ENCODE measurements at places on chromosomes 2 and 18. TPM values are rescaled to one million over a fixed set of nuclear protein-coding genes. Genes with fewer than 3 reads are reported as not detected.

GRCh38 chr2:85839461-85839860, 49.3 kb downstream of the ST3GAL5 start:
- no peaks in the 10 kb centered on the region for H3K27me3 ChIP-seq
- H3K36me3 ChIP-seq: no peaks in the 10 kb centered on the region

DNA sequence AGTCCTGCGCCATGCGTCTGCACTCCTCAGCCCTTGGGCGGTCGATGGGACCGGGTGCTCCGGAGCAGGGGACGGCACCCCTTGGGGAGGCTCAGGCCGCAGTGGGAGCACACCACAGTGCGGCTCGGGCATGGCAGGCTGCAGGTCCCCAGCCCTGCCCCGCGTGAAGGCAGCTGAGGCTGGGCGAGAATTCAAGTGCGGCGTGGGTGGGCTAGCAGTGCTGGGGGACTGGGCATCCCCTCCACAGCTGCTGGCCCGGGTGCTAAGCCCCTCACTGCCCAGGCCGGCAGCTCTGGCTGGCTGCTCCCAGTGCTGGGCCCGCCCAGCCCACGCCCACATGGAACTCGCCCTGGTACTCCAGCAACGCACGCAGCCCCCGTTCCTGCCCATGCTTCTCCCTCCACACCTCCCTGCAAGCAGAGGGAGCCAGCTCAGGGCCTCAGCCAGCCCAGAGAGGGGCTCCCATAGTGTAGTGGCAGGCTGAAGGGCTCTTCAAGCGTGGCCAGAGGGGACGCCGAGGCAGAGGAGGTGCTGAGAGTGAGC, 198.3 kb upstream of the CNTNAP5 start:
- H3K36me3 ChIP-seq: no peaks in the 10 kb centered on the region
- no peak overlapping the region for H3K27ac ChIP-seq
- no peaks in the 10 kb centered on the region for H3K4me1 ChIP-seq
- no peaks in the 10 kb centered on the region for H3K27me3 ChIP-seq
- DNase-seq: no peak
- H3K4me3 ChIP-seq: no peak overlapping the region

DNA sequence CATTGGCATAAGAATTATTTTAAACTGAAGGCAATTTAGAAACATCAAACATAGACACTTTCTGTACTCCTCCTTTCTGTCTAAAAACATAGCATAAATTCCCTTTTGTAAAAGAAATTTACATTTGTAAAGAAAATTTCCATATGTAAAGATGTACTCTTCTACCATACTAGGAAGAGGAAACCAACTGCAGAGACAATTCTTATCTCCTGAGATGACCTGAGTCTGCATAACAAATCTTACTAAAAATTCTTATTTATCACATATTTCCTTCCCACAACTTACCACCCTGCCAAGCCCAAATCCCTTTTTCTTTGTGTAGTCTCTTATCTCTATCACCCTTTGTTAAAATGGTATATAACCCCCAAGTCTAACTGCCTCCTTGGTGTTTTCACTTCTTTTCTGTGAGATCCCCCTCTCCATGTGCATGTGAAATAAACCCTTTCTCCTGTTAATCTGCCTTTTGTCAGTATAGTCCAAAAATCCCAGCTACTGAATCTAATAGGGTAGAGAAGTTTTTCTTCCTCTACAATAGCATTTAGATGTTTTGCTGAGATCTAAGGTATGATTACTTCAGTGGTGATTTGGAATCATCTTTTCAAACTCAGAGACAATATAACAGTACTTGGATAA, 81.0 kb downstream of the CHN1 start:
- no peak for DNase-seq
- H3K4me3 ChIP-seq: no peak overlapping the region
- no peaks in the 10 kb centered on the region for H3K4me1 ChIP-seq
- no peak overlapping the region for H3K27ac ChIP-seq
- no peaks in the 10 kb centered on the region for H3K27me3 ChIP-seq
- H3K36me3 ChIP-seq: no peaks in the 10 kb centered on the region

- H3K27ac ChIP-seq: no peak overlapping the region
- H3K4me3 ChIP-seq: no peak overlapping the region
- no peak for DNase-seq
Observed at GRCh38 chr18:28684746-28685355, 507.9 kb upstream of the CDH2 start.

- H3K27ac ChIP-seq: no peak overlapping the region
- H3K4me1 ChIP-seq: no peaks in the 10 kb centered on the region
- no peak for DNase-seq
- H3K36me3 ChIP-seq: no peaks in the 10 kb centered on the region
- H3K27me3 ChIP-seq: no peaks in the 10 kb centered on the region
- no peak overlapping the region for H3K4me3 ChIP-seq
Observed at GRCh38 chr18:37385846-37386778, 179.5 kb downstream of the CELF4 start.

DNA sequence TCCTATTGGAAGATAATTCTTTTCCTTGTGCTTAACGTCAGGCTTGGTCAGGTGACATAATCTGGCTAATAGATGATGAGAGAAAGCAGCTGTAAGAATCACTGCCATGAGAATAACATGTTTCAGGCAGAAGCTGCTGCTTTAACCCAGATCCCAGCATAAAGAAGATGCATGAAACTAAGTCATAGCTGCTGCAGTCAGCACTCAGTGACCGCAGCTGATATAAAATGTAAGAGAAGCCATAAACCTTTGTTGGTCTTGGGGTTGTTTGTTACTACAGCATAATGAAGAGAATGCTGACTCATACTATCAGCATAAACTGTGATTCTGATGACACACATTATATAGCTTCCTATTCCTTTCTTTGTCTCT, 274.3 kb upstream of the TRIB2 start:
- no peak overlapping the region for H3K4me3 ChIP-seq
- H3K27ac ChIP-seq: no peak overlapping the region
- peaks cover 11% of the 10 kb centered on the region for H3K4me1 ChIP-seq

DNA sequence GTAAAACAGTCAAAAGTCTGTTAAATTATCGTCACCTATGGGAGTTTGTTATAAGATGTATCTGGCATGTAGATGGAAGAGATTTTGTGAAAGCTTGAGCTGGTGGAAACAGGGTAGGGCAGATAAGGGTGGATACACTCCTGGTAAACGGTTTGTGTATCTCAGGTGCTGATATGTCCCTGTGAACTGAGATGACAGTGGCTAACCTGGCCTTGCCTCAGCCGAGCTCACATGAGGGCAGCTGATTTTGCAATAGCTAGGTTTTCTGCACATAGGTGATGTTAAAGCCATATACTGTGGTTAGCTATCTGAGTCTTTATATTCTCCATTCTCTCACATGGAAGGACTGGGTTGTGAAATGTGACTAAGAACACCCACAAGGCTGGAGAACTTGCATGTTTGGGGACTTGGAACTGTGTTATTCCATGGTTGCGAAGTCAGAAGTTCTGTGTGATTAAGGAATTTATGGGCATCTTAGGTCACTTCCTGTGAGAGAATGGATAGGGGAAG, 205.1 kb downstream of the TPGS2 start:
- no peak overlapping the region for H3K27ac ChIP-seq
- no peaks in the 10 kb centered on the region for H3K27me3 ChIP-seq
- no peaks in the 10 kb centered on the region for H3K4me1 ChIP-seq
- H3K4me3 ChIP-seq: no peak overlapping the region

DNA sequence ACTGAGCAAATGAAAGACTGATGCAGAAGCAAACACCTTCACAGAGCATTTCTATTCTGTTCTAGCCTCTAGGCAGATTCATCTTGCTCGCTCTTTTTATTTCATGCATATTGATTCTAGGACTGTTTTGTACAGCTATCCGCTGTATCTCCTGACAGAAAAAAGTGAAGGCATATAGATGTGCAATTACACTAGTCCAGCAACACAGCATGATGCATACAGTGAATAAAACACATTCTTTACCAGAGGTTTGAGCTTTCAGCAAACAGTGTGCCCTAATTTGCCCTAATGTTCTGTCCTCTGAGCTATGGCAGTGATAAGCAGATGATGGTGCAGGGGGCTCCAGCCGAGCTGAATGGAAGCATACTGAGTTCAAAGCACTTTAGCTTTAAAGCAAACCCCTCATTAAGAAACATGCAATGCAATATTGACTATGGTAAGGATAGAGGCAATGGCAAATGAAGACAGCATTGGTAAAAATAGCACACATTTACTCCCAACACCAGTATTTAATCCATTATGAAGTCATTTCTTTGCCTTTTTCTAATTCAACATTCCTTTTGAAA, 141.2 kb upstream of the RGPD4 start:
- no peaks in the 10 kb centered on the region for H3K4me1 ChIP-seq
- H3K27me3 ChIP-seq: no peaks in the 10 kb centered on the region
- no peak overlapping the region for H3K4me3 ChIP-seq
- no peak overlapping the region for H3K27ac ChIP-seq
- DNase-seq: no peak

- no peaks in the 10 kb centered on the region for H3K36me3 ChIP-seq
- H3K27ac ChIP-seq: no peak overlapping the region
- H3K4me3 ChIP-seq: no peak overlapping the region
- no peak for DNase-seq
- no peaks in the 10 kb centered on the region for H3K4me1 ChIP-seq
Observed at GRCh38 chr18:75612456-75612855, 185.0 kb upstream of the SMIM21 start.

GRCh38 chr2:121596221-121597080, 52.8 kb downstream of the CLASP1 start:
- H3K27me3 ChIP-seq: no peaks in the 10 kb centered on the region
- no peaks in the 10 kb centered on the region for H3K4me1 ChIP-seq
- no peaks in the 10 kb centered on the region for H3K36me3 ChIP-seq
- no peak for DNase-seq
- H3K4me3 ChIP-seq: peak overlapping the region; percentile 6
- H3K27ac ChIP-seq: peak overlapping the region; percentile 28

The PAX3 gene
- not detected for total RNA-seq

Data from sigmoid colon (tissue), 7 donors.